Psoas muscle (tissue), 8 donors: ENCODE measurements at places on chromosomes 2 and 18. TPM values are rescaled to one million over a fixed set of nuclear protein-coding genes. Genes with fewer than 3 reads are reported as not detected.

DNA sequence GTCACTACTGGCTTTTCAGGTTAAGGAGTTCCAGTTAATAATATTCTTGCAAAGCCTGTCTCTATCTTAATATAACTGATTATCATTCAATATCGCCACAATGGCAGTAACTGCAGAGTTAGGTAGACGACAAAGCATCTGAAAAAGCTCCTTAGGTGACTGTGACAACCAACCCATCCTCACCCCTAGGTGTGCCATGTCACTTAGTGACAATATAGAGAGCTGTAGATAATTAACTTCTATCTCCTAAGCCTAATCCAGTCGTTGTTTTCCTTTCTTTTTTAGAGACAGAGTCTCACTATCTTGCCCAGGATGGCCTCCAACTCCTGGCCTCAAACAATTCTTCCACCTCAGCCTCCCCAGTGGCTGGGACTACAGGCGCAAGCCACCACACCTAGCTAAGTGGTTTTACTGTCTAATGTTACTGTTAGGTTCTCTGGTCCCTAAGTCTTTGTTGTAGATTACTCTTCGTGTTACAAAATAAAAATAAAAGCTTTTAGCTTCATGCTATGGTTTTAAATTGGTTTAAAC lies 65.2 kb downstream of the SPIRE1 start:
- peaks cover 4% of the 10 kb centered on the region for H3K4me1 ChIP-seq
- no peaks in the 10 kb centered on the region for H3K27me3 ChIP-seq
- no peak overlapping the region for H3K4me3 ChIP-seq
- no peak for DNase-seq
- no peaks in the 10 kb centered on the region for H3K36me3 ChIP-seq

DNA sequence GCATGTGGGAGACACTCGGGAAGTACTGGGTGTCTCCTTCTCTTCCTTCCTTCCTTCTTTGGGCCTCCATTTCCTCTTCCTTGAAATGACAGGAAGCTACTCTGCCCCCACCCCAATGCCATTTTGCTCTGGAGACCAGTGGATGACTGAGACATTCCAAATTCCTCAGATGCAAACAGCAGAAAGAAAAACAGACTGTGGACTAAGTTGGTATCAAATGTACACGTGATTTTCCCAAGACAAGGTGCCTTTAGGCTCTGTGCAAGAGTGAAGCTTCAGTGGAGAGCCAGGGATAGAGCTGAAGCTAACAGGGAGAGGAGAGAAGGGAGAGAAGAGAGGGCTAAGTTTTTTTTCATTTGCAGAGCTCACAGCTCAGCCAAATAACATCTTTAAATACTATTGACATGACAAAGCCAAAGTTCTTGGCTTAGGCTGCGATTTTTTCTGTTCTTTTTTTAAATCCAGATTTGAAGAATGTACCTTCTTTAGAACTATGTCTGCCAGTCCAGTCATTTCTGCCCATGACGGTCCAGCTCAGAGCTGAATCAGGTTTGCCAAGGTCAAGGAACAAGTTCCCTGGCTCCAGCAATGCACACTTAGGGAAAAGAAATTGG lies 84.5 kb upstream of the LCLAT1 start:
- H3K27ac ChIP-seq, result peak overlapping the region; percentile 36
- H3K4me1 ChIP-seq, result peaks cover 9% of the 10 kb centered on the region
- no peaks in the 10 kb centered on the region for H3K36me3 ChIP-seq
- H3K27me3 ChIP-seq, result no peaks in the 10 kb centered on the region

DNA sequence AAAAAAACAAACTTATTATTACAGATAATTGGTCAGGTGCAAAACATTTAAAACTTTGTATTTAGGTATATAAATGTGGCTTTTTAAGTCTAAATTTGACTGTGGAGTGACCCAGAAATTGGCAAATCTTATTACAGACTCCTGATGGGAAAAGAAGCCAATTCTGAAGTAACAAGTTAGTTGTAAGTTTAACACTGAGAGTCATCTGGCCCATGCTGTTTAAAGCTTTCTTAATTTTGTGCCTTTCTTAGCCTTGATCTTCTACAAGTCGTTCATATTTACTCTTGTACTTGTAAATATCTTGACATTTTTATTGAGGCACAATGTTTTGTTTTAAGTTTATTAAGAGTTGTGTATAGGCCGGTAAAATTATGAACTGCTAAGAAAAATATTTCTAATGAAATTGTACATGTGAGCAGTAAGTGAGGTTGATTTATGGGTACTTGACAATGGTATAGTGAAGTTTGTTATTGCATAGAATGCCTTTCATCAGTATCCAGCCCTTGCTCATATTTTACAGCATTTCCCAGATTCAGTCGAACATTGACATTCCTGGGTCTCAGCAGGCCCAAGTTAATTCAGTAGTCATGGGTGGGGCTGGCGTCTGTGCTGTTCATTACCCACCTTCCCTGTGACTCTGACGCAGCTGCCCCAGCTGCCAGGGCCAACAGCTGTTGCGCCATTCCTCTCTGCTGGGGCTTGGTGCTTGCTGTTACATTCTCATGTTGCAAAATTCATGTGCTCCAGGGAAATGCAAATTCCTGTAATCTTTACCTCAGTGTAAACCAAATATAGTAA lies 121.4 kb downstream of the ZNF236 start:
- H3K36me3 ChIP-seq, result peaks cover 38% of the 10 kb centered on the region
- H3K4me1 ChIP-seq, result no peaks in the 10 kb centered on the region
- H3K4me3 ChIP-seq, result no peak overlapping the region

DNA sequence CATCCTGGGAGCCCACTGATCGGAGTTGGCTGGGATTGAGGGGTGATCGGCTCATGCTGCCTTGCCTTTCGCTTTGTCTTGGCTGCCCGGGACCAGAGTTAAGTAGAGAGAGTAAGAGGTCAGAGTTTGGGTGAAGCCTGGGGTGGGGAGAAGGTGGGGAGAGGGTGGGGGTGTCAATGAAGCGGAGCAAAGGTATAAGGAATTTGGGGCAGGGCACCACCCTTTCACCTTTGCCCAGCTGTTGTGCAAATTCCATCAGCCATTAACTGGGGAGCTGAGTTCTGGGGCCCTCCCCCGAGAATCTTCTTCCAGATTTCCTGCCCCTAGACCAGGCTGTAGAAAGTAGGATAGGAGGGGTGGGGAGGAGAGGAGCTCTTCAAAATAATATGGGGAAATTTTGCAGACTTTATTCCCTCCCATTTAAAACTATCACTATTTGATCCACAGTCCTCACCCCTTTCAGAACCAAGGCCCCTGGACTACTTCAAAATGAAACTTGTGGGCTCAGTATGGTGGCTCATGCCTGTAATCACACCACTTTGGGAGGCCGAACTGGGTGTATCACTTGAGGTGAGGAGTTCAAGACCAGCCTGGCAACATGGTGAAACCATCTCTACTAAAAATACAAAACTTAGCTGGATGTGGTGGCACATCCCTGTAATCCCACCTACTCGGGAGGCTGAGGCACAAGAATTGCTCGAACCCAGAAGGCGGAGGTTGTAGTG lies at the start of gene SLC23A3:
SLC23A3 (minus strand) TSS at position 100 of the 725 bp plus-strand sequence; CDS start at position 55, 45 bp downstream.
- no peaks in the 10 kb centered on the region for H3K27me3 ChIP-seq
- H3K4me3 ChIP-seq, result no peak within 1 kb of the TSS
- H3K4me1 ChIP-seq, result peaks cover 32% of the 10 kb centered on the region
- DNase-seq, result no peak
- H3K36me3 ChIP-seq, result peaks cover 31% of the 10 kb centered on the region
- H3K27ac ChIP-seq, result peak within 1 kb of the TSS; percentile 75

- no peaks in the 10 kb centered on the region for H3K36me3 ChIP-seq
- no peaks in the 10 kb centered on the region for H3K4me1 ChIP-seq
- DNase-seq, result no peak
- no peak overlapping the region for H3K27ac ChIP-seq
- H3K4me3 ChIP-seq, result no peak overlapping the region
- H3K27me3 ChIP-seq, result no peaks in the 10 kb centered on the region
Measured at GRCh38 chr2:153163055-153163454, 315.5 kb downstream of the RPRM start.

GRCh38 chr2:173653432-173653805 lies 298.7 kb downstream of the CDCA7 start:
- H3K27ac ChIP-seq, result no peak overlapping the region
- no peak for DNase-seq
- no peaks in the 10 kb centered on the region for H3K27me3 ChIP-seq
- H3K4me1 ChIP-seq, result no peaks in the 10 kb centered on the region
- no peak overlapping the region for H3K4me3 ChIP-seq

- H3K4me1 ChIP-seq, result peaks cover 39% of the 10 kb centered on the region
- H3K27ac ChIP-seq, result no peak overlapping the region
- peak overlapping the region; percentile 66 for H3K4me3 ChIP-seq
- peak; percentile 88 for DNase-seq
Measured at GRCh38 chr2:172084645-172085459, 455 bp upstream of the DLX1 start.

DNA sequence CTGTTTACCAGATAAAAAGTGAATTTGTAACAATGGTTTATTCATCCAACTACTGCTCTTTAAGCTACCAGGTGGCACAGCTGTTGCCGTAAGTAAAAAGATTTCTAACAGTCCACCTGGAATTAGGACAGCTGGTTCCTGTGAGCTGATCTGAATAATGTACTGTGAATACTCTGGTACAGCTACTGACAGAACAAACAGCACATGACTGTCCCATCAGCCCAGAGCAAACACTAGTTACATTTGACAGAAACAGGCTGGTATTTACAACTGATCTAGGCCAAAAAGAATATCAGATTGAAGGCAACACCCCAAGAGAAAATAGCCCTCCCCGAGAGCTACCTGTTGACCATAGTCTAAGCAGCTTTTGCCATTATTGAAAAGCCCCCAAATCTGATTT lies 840.4 kb downstream of the CPS1 start:
- H3K4me1 ChIP-seq, result no peaks in the 10 kb centered on the region
- no peak for DNase-seq
- no peaks in the 10 kb centered on the region for H3K27me3 ChIP-seq

GRCh38 chr2:143524119-143524553 lies 394.9 kb downstream of the ARHGAP15 start:
- no peaks in the 10 kb centered on the region for H3K27me3 ChIP-seq
- DNase-seq, result no peak
- H3K27ac ChIP-seq, result no peak overlapping the region
- no peaks in the 10 kb centered on the region for H3K36me3 ChIP-seq

DNA sequence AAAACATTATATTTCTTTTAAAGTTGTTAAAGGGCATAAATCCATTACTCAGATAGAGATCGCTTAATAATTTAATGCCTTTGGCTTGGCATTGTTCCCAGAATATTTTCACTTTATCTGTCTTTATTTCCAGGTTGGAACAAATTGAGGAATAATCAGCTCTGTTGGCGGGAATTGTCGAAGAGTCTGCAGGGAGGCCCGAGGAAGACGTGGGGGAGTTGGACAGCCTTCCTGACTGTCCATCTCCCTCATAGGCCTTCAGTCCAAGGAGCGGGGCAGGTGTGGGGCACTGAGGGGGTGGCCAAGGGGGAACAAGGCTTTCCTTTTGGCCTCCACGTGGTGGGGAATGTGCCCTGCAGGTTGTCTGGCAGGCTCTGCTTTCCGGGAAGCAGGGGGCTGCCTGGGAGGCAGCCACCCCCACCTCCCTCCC lies 179.6 kb downstream of the ZBTB7C start:
- no peak overlapping the region for H3K4me3 ChIP-seq
- no peaks in the 10 kb centered on the region for H3K27me3 ChIP-seq

DNA sequence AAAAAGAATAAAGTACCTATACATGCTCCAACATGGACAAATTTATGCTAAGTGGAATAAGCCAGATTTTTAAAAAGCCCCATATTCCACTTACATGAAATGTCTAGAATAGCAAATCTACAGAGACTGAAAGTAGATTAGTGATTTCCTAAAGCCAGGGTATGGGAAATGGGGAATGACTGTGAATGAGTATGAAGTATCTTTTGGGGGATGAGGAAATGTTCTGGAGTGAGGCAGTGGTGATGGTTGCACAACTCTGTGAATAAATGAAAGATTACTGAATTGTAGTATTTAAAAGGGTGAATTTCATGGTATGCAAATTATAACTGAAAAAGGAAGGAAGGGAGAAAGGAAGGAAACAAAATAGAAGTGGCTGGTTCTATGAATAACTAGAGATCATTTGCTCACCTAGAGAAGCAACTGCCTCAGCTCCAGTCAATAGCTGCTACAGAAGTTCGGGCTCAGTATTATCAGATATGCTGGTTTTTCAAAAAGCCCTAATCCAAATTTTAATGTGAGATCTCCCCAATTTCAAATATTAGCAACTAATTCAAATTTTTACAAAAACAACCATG lies 39.3 kb downstream of the MAP3K2 start:
- no peaks in the 10 kb centered on the region for H3K36me3 ChIP-seq
- H3K27ac ChIP-seq, result peak overlapping the region; percentile 62
- H3K27me3 ChIP-seq, result no peaks in the 10 kb centered on the region
- no peak overlapping the region for H3K4me3 ChIP-seq
- H3K4me1 ChIP-seq, result peaks cover 31% of the 10 kb centered on the region

DNA sequence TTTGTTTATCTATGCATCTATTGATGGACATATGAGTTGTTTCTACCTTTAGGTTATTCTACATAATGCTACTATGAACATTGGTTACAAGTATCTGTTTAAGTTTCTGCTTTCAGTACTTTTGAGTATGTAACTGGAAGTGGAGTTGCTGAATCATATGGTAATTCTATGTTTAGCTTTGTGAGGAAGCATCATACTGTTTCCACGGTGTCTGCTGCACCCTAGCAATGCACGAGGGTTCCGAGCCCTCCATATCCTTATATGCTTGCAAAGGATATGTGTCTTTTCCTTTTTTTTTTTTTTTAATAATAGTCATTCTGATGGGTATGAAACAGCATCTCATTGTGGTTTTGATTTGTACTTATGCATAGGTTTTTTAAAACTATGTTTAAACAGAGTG lies 83.7 kb downstream of the FMNL2 start:
- no peak overlapping the region for H3K4me3 ChIP-seq
- peak overlapping the region; percentile 51 for H3K27ac ChIP-seq
- no peaks in the 10 kb centered on the region for H3K36me3 ChIP-seq
- H3K4me1 ChIP-seq, result peaks cover 68% of the 10 kb centered on the region
- DNase-seq, result no peak
- H3K27me3 ChIP-seq, result no peaks in the 10 kb centered on the region

DNA sequence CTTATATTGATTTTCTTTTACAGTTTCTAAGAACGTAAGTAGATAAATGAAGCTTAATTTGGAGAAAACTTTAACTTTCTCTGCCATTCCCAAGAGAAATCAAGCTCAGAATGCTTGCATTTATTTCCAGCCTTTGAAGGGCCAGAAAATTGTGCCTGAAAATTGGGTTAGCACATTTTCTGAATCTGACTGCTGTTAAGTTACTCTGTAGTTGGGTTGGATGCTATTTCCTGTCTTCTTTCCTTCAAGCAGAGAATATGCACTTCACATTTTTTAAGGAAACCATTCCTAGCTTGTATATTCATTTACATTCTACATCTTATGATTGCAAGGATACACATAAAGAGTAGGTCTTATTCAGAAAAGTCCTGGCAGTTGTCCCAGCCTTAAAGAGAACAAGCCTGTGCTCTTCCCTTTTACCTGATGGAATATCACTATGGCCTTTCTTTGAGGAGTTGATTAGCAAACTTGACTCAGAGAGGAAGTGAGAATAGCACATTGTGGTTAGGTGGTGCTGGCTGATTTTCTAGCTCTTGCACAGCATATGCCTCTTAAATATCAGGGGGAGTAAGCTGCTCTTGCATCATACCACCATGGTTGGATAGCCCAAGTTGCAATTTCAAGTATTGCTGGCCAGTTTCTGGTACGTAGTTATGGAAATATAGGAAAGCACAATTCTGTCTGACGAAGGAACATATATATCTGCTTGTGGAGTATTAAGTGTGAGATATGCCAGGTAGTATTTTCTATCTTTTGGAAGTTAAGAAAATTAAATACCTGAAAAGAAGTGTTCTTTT lies 133.7 kb downstream of the COMMD1 start:
- H3K4me3 ChIP-seq, result no peak overlapping the region
- no peak overlapping the region for H3K27ac ChIP-seq
- no peak for DNase-seq
- H3K27me3 ChIP-seq, result no peaks in the 10 kb centered on the region

VWA3B gene
- total RNA-seq, result not detected

MSTN gene
- 2.1 TPM for total RNA-seq

DTNB gene
- total RNA-seq, result 6.3 TPM

RAPGEF4 gene
- total RNA-seq, result 1.9 TPM

ECEL1 gene
- total RNA-seq, result 1.0 TPM

NBAS gene
- total RNA-seq, result 36.2 TPM

ZC3H15 gene
- total RNA-seq, result 47.4 TPM
